Amniotic stem cell (primary cell): ENCODE measurements at places on chromosomes 2 and 18.

DNA sequence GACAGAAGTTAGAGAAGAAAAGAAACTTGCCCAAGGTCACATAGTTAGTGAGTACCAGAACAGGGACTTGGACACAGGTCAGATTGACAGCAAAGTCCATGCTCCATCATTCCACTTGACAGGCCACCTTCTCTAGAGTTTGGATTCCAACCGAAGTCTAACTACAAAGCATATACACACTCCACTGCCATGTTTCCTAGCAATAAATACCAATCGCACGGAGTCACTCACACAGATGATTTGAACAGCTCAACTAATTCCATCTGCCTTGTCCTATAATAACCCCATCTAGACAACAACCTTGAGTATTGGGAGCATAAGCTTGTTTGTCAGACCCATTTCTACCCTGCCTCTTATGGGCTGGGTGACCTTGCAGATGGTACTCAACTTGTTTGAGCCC is 334.6 kb upstream of the MGAT5 start:
- DNase-seq: no peak

DNA sequence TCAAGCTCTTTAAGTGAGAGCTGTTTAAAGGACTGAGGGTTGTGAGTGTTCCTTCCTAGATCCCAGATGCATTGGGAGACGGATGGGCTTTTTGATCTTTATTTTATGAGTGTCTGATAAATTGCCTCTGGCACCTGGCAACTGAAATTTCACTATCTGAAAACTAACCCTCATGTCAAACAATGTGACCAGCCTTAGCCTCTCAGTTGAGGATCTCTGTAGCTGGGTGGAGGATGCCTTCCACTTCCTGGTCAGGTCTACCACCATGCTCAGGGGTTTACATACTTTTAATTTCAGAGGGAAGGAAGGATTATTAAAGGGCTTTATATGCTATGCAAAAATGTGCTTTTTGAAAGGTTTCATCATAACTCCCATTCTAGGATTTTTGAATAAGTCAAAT is 70.5 kb upstream of the NT5C1B start:
- no peak for DNase-seq

DNA sequence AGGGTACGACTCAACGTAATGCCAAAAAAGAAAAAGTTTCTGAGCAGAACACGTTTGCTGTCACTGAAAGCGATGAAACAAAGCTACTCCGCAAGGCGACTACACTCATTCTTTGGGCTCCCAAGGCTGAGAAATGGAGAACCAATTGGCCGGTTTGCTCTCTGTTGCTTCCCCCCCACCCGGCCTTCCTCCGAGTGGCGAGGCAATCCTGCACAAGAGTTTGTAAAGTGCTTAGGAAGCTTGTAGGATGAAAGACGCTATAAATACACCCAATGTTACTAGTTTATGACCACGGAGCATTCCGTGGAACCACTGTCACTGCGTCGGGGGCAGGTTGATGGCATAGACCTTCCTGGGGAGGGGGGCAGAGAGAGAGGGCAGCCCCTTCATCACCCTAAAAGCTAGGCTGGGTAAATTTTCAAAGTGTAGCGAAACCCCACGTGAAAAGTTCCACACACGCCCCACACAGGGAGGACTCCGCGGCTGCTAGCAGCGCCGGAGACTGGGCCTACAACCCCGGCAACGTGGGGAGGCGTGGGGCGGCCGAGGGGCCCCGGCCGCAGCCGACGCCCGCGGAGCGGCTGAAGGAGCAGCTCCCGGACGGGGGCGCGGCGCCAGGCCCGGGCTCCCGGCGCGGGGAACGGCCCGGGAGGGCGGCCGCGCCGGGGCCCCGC is 915 bp downstream of the CUL3 start:
- no peak for DNase-seq

GRCh38 chr2:164821338-164821737 is 20.3 kb downstream of the COBLL1 start:
- DNase-seq: no peak

- DNase-seq: no peak
These were observed 156.7 kb downstream of the CDCA7 start for GRCh38 chr2:173511357-173511756.

DNA sequence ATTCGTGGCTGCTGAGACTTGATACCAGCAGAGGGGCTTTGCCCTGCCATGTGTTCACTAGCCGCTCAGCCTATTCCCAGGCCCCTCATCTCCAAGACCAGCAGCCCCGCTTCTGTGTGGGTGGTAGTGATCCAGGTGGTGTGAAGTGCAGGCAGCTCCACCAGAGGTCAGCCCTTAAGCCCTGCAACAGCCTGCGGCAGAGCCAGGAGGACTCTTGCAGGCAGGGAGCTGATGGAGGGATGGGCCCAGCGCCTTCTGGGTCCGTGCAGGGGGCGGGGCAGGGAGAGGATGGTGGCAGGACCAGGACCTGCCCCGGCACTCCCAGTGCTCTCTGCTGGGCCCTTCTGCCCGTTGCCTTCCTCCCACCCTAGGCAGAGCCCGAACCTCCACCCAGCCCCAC is 162.0 kb downstream of the SH3BP4 start:
- DNase-seq: no peak

- DNase-seq: no peak
These were observed 1.7 kb upstream of the MAPK4 start for GRCh38 chr18:50558157-50558556.
